Kidney (tissue), 22 donors: ENCODE measurements at places on chromosomes 5 and 9.

- no peaks in the 10 kb centered on the region for H3K36me3 ChIP-seq
- H3K4me3 ChIP-seq: no peak overlapping the region
- peak; percentile 49 for DNase-seq
- H3K27me3 ChIP-seq: no peaks in the 10 kb centered on the region
- H3K27ac ChIP-seq: no peak overlapping the region
These were observed 206.0 kb upstream of the WWC1 start for GRCh38 chr5:168085261-168086031.

DNA sequence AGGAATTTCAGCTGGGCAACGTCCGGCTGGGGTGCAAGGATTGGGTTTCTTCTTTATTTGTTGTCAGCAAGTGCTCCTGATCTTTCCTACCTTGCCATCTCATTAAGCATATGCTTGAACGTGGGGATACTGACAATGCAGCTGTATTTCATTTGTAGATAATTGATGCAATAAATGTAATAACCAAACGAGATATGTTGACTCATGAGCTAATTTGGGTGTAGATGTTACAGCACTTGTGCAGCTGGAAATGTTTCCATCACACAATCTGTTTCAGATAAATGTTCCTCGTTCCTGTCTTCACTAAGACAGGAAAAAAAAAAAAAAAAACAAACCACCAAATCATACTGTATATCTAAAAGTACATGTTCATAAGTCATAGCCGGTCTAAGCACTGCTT lies 123.8 kb downstream of the DMRT2 start:
- no peaks in the 10 kb centered on the region for H3K27me3 ChIP-seq
- H3K27ac ChIP-seq: no peak overlapping the region
- no peak overlapping the region for H3K4me3 ChIP-seq
- DNase-seq: no peak
- H3K36me3 ChIP-seq: no peaks in the 10 kb centered on the region

DNA sequence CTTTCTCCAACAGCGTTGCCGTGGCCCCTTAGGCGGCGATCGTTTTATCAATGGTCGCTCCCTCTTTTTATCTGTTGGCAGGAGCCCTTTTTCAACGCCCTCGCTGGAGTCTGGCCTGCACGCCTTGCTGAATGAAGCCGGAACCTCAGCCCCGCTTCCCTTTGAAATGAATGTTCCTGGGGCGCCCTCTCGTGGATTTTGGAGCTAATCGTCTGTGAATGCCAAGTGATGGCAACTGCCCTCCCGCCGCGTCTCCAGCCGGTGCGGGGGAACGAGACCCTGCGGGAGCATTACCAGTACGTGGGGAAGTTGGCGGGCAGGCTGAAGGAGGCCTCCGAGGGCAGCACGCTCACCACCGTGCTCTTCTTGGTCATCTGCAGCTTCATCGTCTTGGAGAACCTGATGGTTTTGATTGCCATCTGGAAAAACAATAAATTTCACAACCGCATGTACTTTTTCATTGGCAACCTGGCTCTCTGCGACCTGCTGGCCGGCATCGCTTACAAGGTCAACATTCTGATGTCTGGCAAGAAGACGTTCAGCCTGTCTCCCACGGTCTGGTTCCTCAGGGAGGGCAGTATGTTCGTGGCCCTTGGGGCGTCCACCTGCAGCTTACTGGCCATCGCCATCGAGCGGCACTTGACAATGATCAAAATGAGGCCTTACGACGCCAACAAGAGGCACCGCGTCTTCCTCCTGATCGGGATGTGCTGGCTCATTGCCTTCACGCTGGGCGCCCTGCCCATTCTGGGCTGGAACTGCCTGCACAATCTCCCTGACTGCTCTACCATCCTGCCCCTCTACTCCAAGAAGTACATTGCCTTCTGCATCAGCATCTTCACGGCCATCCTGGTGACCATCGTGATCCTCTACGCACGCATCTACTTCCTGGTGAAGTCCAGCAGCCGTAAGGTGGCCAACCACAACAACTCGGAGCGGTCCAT lies 10.0 kb downstream of the S1PR3 start:
- peaks cover 10% of the 10 kb centered on the region for H3K4me1 ChIP-seq
- no peaks in the 10 kb centered on the region for H3K27me3 ChIP-seq
- peak overlapping the region; percentile 3 for H3K27ac ChIP-seq
- no peaks in the 10 kb centered on the region for H3K36me3 ChIP-seq
- peak; percentile 93 for DNase-seq

GRCh38 chr5:155299386-155300005 lies 285.9 kb downstream of the KIF4B start:
- no peak overlapping the region for H3K27ac ChIP-seq
- H3K27me3 ChIP-seq: no peaks in the 10 kb centered on the region

DNA sequence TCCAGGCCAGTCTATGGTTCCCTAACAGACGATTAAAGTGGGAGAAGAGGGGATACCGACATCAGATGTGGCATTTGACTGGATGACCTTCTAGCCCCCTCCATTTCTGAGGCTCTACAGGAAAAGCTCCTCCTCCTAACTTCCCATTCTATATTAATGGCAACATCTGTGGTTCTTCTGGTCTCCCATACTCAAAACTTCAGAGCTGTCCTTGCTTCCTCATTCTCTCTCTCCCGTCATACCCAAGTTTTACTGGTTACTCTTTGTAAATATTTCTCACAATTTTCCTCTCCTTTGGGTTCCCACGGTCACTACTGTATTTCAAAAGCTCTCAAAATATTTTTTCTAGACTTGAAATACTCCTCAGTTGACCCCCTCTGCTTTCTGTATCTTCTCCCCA lies 36.0 kb upstream of the IL7R start:
- no peak overlapping the region for H3K4me3 ChIP-seq
- H3K36me3 ChIP-seq: no peaks in the 10 kb centered on the region
- no peak for DNase-seq
- H3K4me1 ChIP-seq: no peaks in the 10 kb centered on the region
- no peak overlapping the region for H3K27ac ChIP-seq
- no peaks in the 10 kb centered on the region for H3K27me3 ChIP-seq

DNA sequence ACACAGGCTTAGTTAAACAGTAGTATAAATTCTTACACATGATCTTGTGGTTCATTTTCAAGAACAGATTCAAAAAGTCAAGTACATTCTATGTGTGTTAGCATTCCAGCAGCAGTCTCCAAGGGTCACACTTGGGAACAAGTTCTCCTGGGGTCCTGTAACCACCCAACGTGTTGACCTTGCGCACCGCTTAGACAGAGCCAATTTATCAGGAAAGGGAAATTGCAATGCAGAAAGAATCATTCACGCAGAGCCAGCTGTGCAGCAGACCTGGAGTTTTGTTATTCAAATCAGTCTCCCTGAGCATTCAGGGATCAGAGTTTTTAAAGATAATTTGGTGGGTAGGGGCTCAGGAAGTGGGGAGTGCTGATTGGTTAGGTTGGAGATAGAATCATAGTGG lies 8.5 kb upstream of the RXFP3 start:
- H3K27me3 ChIP-seq: no peaks in the 10 kb centered on the region
- no peak overlapping the region for H3K27ac ChIP-seq
- no peaks in the 10 kb centered on the region for H3K4me1 ChIP-seq
- no peak for DNase-seq
- no peak overlapping the region for H3K4me3 ChIP-seq

GRCh38 chr9:114276908-114277821 lies 45.7 kb upstream of the ORM1 start:
- peaks cover 4% of the 10 kb centered on the region for H3K36me3 ChIP-seq
- peak; percentile 48 for DNase-seq
- H3K4me1 ChIP-seq: no peaks in the 10 kb centered on the region
- no peak overlapping the region for H3K4me3 ChIP-seq

GRCh38 chr9:135215571-135216161 lies 128.2 kb downstream of the OLFM1 start:
- H3K4me3 ChIP-seq: no peak overlapping the region
- no peak overlapping the region for H3K27ac ChIP-seq
- no peaks in the 10 kb centered on the region for H3K36me3 ChIP-seq

DNA sequence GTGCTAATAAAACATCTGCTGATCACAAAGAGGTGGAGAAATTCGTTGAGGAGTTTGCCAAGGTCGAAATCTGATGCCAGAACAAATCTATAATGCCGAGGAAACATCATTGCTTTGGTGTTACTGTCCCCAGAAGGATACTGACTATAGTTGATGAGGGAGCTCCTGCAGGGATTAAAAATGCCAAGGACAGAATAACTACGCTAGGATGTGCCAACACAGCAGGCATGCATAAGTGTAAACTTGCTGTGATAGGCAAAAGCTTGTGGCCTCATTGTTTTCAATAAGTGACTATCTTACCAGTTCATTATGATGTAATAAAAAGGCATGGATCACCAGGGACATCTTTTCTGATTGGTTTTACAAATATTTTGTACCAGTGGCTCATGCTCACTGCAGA lies 66.8 kb upstream of the ADCY2 start:
- no peaks in the 10 kb centered on the region for H3K36me3 ChIP-seq
- no peak overlapping the region for H3K4me3 ChIP-seq
- H3K4me1 ChIP-seq: no peaks in the 10 kb centered on the region
- DNase-seq: no peak
- H3K27ac ChIP-seq: no peak overlapping the region
- H3K27me3 ChIP-seq: no peaks in the 10 kb centered on the region

- H3K4me1 ChIP-seq: no peaks in the 10 kb centered on the region
- no peak for DNase-seq
- H3K36me3 ChIP-seq: no peaks in the 10 kb centered on the region
- no peak overlapping the region for H3K27ac ChIP-seq
These were observed 277.6 kb downstream of the TMEM38B start for GRCh38 chr9:105971986-105972385.

DNA sequence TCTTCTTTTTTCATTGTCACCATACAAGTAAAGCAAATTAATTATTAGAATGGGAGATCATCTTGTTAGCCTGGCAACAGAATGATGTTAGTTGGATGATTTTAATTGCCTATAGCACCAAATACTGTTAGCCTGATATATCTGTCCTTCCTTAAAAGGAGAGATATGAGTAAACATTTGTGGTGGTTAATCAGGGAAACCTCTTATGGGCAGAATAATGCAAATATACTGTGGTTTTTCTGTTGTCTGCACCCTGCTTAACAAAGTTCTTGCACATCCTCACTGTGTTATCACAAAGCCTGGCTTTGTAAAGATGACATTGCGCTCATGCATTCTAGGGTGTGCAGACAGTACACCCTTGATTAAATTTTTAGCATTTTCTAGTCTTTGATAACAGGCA lies 254.9 kb upstream of the SMC2 start:
- no peak overlapping the region for H3K4me3 ChIP-seq
- no peaks in the 10 kb centered on the region for H3K36me3 ChIP-seq
- no peaks in the 10 kb centered on the region for H3K4me1 ChIP-seq
- H3K27me3 ChIP-seq: no peaks in the 10 kb centered on the region
- H3K27ac ChIP-seq: no peak overlapping the region
